ENCODE measurements at places on chromosomes 11 and 22. TPM values are rescaled to one million over a fixed set of nuclear protein-coding genes. Genes with fewer than 3 reads are reported as not detected.

GRCh38 chr11:10645212-10645795 lies 48.3 kb downstream of the IRAG1 start:
- DNase-seq: no peak

- no peak for DNase-seq
These were observed 10.6 kb upstream of the C11orf58 start for GRCh38 chr11:16727806-16728205.

- no peak for DNase-seq
These were observed 378.1 kb downstream of the LARGE1 start for GRCh38 chr22:33542153-33542552.

- DNase-seq: no peak
These were observed 18.6 kb downstream of the PICALM start for GRCh38 chr11:86050196-86050709.

DNA sequence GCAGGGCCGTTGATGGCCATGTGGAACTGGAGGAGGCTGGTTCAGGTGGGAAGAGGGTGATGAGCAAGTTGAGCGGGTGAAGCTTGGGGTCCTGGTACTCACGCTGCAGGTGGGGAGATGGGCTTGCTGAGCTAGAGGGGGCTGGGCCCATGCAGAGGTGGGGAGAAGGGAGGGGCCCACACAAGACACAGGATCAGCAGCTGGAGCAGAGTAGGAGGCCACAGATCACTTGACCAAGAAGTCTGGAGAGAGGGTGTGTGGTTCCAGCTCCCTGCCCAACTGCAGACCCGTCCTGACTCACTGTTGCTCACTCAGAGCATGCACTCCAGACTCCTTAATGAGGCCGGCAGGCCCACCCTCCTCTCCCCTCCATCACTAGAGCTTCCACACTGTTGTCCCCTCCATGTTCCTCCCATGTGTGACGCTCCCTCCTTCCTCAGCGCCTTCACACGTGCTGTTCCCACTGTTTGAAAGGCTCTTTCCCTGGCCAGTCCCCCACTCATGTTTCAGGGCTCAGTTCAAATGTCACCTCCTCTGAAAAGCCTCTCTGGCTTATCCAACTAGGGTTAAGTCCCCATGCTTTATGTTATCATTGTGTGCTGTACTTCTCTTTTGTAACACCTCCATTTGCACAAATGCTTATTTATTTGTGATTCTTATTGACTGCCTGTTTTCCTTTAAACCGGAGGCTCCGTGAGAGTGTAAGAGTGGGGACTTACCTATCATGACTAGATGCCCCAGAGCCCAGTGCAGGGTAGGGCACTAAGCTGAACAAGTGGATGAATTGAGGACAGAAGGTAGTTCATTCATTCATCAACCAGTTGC lies 2.3 kb downstream of the CCDC86 start:
- DNase-seq: no peak

- DNase-seq: no peak
These were observed 37.1 kb upstream of the WNT11 start for GRCh38 chr11:76243193-76243956.

- DNase-seq: no peak
These were observed 144.7 kb upstream of the LMO1 start for GRCh38 chr11:8408151-8408941.

DNA sequence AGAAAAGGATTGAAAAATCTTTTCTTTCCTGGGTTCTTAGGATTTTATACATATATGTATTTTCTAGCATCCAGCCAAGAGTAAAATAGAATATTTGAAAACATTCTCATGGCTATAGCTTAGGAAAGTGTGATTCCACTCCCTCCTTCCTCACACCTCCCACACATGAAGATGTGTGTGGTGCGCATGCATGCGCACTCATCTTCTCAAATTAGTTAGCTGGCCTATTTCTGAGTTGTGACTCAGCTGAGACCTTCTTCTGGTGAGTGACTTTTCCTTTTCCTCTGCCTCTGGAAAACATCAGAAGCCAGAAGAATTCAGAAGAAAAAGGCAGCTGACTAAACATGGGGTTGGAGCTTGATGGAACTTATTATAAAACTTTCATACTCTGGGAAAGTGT lies 149.8 kb downstream of the OR4C45 start:
- DNase-seq: no peak

Gene POU2AF1
- total RNA-seq: 0.35 TPM

Gene ST13
- 223 TPM for total RNA-seq

DNA sequence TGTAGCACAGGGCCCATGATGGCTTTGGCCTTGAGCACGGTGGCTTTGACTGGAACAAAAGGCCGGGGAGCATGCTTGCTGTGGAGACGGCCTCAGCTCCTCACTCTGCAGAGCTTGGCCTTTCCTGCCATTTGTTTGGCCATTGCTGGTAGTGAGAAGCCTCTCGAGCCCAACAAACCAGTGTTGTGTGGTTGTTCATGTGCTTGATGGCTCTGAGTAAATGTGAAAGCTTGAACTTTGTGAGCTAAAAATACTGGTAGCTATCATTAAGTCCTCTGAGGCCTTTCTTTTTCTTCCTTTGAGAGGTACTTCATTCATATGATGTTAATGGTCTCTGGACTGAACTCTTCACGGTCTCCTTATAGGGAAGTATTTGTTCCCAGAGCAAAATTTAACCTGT lies 39.6 kb downstream of the NAT10 start:
- DNase-seq: no peak

GRCh38 chr11:11764423-11764803 lies 77.4 kb upstream of the USP47 start:
- DNase-seq: no peak

- peak; percentile 34 for DNase-seq
These were observed 13.0 kb upstream of the MFNG start for GRCh38 chr22:37499027-37499707.

DNA sequence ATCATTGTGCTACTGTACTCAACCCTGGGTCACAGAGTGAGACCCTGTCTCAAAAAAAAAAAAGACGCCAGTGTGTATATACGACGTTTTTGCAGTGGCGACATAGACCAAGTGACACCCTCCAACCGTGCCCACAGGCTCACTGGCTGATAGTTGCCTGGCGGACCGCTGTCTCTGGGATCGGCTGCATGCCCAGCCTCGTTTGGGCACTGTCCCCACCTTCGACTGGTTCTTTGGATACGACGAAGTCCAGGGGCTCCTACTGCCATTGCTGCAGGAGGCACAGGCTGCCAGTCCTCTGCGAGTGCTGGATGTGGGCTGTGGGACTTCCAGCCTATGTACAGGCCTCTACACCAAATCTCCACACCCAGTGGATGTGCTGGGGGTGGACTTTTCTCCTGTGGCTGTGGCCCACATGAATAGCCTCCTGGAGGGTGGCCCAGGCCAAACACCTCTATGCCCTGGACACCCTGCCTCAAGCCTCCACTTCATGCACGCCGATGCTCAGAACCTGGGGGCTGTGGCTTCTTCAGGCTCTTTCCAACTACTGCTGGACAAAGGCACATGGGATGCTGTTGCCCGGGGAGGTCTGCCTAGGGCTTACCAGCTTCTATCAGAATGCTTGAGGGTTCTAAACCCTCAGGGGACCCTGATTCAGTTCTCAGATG lies 1.3 kb downstream of the CSKMT start:
- DNase-seq: no peak

- DNase-seq: no peak
These were observed 335.8 kb upstream of the DDI1 start for GRCh38 chr11:103700622-103701021.

Data from right cardiac atrium (tissue), 5 donors.